ENCODE measurements at places on chromosomes 6 and 20.

DNA sequence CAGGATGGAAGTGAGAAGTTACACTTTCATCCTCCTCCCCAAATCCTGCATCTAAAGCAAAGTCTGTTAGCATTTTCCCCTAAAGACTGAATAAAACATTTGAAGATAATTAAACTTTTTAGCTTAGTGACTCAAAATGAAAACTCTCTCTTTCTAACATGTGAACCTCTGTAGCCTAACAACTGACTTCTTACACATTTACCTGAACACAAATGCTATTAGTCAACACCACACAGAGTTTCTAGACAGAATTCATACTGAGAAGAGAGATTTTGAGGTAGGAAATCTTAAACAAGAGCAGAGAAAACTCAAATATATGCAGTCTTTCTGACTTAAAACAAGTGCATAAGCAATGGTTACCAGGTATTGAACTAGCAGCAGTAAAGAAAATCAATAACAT lies 149.9 kb upstream of the SMLR1 start:
- no peak for DNase-seq

DNA sequence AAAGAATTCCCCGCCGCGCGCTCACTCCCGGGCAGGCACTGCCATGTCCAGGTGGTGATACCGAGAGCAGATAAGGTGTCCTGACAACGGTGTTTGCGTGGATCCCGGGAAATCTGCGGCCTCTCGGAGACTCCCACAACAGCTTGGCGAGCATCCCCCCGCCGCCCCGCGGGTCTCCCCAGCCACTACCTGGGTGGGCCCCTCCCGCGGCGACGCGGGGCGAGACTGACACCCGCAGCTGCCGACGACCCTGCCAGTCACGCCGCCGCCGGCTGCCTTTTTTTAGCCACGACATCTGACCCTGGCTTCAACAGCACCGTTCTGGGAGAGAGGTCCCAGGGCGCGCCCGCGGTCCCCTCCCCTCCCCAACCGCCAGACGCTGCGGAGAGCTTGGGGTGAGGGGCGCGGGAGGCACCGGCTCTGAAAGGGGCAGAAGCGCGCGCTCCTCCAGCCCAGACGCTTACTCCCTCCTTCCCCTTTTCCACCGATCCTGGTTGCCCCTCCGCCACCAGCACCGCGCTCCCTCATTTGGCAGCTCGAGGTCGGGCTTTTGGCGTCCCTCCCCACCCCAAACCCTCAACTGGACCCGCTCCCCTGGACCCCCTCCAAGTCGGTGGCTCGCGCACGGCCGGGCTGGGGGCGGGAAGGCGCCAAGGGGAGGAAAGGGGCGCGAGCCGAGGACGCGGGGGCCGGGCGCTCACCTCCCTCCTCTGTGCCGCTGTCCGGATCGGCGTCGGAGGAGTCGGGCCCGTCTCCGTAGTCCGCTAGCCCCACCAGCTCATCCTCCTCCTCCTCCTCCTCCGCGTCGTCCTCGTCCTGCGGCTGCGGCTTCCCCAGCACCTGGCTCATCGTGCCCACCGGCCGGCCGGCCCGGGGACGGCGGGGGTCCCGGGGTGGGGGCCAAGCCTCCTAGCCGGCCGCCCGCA lies 665 bp downstream of the RRAGD start:
- no peak for DNase-seq

DNA sequence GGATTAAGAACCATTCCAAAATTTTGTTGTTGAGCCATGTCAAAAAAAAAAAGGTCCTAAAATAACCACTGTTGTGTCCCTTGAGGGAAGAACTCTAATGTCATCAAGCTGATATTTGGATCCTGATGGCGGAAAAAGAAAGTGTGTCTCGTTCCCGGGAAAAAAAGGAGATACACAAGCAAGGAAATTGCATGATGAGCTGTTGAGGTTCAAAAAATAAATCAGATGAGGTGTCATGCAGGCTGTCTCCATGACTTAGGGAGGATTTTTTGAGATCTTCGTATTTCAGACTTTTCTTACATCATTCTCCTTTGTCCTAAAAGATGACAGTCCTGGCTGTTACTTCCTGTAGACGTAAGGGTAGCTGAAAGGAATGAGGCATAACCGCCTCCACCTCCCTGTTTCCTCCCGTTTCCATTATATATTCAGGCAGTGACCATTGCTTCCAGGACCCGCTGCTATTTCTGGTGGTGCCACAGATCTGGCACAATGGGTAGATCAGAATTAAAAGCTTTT lies 117.3 kb upstream of the TNFAIP3 start:
- no peak for DNase-seq

GRCh38 chr20:3172933-3173609 lies at the start of gene LZTS3:
Gene LZTS3 (minus strand): TSS chr20:3173549. CDS start chr20:3167163, 6,386 bp downstream.
- DNase-seq: peak; percentile 78

- no peak for DNase-seq
Measured at GRCh38 chr6:90678049-90678779, 91.3 kb upstream of the MAP3K7 start.

DNA sequence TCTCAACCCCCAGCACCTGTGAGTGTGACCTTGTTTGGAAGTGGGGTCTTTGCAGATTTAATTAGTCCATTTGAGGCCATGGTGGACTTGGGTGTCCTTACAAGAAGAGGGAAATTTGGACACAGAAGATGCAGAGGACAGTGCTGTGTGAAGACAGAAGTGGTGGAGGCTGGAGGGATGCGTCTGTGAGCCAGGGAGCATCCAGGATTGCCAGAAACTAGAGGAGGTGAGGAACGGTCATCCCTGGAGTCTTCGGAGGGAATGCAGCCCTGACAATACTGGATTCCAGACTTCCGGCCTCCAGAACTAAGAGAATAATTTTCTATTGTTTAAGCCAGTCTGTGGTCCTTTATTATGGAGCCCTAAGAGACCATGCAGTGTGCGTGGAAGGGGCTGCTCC lies 22.9 kb upstream of the NPBWR2 start:
- no peak for DNase-seq

DNA sequence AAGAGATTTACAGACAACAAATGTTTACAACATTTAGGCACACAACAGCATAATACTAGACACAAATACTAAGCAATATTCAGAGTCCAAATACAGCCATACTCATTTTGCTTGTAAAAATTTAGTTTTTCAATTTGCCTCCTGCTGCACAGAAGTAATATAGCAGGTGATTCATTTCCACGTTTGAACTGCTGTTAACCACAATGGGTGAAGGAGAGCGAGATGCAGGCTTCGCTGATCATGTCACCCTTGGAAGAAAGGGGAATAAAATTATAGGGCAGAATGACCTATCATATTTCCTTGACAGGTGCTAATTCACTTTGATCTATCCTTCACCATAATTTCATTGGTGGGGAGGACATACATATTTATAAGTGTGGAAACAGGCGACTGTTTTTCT lies 643.8 kb upstream of the AGPAT4 start:
- DNase-seq: no peak

GRCh38 chr6:118285791-118286190 lies 262.3 kb upstream of the PLN start:
- DNase-seq: no peak

- DNase-seq: no peak
Measured at GRCh38 chr6:37115236-37115895, 54.6 kb upstream of the PIM1 start.

DNA sequence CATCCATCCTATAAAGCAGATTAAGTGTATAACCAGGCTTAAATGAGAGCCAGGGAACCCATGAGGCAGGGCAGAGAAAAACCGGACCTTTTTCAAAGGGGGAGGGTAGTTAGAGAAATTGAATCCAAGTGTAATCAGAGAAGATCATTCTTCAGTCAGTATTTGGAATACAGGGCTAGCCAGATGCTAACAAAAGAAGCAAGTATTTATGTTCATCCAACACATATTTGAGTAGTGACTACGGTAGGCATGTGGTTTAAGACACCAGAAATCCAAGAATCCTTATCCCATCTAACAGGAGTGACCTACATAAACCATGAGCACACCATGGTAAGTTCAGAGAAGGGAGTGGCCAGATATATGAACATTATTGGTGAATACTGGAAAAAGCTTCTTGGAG lies 46.8 kb upstream of the FAM83C start:
- DNase-seq: no peak

DNA sequence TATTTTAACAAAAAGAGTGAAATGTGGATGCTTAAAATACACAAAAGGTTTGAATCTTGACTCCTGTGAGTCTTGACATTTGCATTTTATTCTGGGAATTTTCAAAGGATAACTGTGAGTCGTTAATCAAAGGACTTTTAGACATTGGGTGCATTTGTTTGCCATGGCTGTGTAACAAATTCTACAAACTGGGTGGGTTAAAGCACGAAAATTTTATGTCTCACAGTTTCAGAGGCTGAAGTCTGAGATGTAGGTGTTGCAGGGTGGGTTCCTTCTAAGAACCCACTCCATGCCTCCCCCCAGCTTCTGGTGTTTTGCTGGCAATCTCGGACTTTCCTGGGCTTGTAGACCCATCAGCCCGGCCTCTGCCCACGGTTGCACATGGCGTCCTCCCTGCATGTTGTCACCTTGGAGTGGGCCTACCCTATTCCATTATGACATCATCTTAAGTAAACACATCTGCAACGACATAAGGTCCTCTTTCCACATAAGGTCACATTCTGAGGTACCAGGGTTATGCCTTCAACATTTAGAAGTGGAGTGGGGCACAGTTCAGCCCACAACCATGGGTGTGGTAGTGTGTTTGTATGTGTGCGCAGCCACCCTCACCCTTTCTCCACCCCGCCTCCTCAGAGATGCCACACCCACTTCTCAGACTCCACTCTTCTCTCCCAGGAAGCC lies 113.1 kb downstream of the FOXA2 start:
- no peak for DNase-seq

GRCh38 chr20:17438436-17439039 lies 92.6 kb downstream of the BFSP1 start:
- no peak for DNase-seq

DNA sequence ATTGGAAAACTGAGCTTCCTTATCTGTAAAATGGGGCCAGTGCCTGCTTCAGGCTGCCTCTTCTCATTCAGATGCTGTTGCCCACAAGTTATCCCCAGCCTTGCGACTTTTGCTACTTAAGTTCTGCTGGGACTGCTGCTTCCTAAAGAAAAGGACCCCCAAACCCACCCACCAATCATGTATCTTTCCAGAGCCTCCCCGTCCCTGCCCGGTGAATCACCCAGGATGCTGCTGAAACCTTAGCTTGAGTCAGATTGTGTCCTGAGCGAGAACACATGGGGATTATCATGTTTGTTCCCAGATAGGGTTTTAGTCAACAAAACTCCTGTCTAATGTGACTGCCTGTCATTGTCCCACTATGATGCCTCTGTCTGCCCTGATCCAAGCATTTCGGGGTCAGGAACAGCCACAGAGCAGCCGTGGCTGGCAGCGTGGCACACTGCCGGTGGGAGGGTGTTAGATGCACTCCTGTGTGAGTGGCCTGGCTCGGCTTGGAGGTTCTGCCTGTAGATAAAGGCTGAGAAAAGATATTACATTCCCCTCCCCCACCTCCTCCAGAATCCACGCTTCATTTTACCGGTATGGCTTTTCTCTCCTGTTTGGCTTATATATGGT lies 79.9 kb downstream of the TOX2 start:
- no peak for DNase-seq

DNA sequence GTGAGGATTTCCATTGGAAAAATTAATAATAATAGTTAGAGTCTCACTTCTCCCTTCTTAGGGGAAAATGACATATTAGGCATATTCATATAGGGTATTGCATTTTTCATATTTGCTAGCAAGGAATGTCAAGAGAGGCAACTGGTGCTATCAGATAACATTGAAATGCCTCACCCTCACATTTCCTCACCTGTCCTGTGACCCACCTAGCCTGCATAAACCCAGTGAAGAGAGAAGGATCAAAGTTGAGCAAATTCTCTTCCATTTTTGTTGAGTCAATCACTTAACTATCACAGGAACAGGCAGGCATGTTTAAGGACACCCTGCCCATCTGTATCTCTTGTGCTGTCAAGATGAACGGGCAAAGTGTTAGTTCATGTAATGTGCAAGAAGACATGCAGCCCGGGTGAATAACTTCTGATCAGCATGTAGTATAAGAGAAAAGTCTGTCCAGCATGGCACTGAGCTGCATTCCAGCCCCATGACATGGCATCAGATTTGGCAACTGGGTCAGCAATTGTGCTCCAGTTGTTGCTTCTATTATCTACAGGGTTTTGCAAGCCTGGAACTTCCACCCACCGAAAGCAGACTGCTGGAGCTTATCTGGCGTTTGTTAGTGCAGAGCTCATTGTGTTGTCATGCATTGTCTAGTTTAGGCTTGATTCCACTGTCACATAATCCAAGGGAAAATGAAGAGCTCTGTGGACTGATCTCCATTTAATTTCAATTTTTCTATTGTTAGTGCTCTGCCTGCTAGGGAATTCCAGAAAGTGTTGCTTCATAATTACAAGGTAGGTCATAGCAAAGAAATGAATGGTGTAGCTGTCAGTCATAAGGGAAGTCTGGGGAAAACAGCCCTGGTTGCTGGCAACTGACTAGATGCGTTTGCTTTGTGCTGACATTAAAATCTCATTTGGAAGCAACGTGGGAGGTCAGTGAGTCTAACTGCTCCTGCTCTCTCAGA lies 138.4 kb upstream of the TNFAIP3 start:
- DNase-seq: no peak

DNA sequence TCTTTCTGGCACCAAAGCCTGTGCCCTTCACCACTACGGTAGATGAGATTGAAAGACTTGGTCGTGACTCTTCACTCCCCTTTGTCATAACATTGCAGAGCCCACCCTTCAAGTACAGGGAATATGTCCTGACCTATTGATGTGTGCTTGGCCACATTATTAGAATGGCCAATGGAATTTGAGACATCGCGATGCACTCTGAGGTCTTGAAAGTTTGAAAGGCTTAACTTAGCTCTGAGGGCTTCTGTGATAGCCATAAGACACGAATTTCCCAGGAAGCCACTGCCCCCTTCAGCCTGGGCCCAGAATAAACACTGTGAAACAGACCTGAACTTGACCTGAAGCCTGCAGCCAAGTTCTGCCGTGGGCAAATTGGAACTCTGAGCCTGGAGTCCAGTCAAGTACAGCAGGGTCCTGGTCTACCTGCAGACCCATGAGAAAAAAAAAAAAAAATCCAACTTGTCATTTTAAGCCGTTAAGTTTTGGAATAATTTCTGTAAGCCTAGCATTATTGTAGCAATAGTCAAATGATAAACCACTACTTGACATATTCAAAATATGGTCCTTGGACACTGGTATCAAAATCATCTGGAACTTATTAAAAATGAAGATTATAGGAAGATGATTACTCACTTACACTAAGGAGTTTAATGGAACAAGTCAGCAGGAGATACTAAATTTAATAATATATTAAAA lies 36.9 kb upstream of the TRAF3IP2 start:
- DNase-seq: no peak

- DNase-seq: peak; percentile 51
Measured at GRCh38 chr20:63740070-63740626, 572 bp downstream of the SLC2A4RG start.

- DNase-seq: peak; percentile 14
Measured at GRCh38 chr20:51766994-51767866, 960 bp downstream of the ATP9A start.

All from CD8-positive, alpha-beta T cell (primary cell).